ENCODE measurements at places on chromosomes 1 and 21.
A peak's percentile ranks its signal among the peaks of the same experiment; 100 is the strongest.

GRCh38 chr1:89085781-89086180, 20.8 kb upstream of the GBP1 start:
- DNase-seq: peak; percentile 31

DNA sequence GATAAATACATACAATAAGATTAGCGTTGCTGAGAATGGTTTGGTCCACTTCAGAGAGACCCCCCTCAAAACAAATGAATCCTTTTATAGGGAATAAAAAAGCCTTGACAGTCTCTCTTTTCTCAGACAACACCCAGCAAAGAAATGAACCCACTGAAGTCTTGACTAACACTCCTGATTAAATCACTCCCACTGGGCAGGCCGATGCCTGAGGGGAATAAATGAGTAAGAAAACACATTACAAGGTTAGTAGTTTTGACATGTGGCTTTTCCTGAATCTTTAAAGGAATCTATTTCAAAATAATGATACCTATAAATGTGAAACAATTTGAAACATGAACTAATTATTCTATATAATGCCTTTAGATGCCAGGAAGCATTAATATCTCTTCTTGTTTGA, 146.9 kb upstream of the POGK start:
- no peak for DNase-seq

DNA sequence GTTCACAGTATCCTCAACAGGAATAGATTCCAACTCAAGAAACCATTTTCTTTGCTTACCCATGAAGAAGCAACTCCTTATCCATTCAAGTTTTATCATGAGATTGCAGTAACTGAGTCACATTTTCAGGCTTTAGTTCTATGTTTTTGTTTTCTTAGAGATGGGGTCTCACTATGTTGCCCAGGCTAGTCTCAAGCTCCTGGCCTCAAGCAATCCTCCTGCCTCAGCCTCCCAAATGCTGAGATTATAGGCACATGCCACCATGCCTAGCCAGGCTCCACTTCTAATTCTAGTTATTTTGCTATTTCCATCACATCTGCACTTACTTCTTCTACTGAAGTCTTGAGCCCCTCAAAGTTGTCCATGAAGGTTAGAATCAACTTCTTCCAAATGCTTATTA, 143.3 kb upstream of the HP1BP3 start:
- no peak for DNase-seq

GRCh38 chr1:1758059-1758621, 20.1 kb downstream of the NADK start:
- no peak for DNase-seq

GRCh38 chr1:21573971-21574465, 64.8 kb downstream of the ALPL start:
- DNase-seq: peak; percentile 51

DNA sequence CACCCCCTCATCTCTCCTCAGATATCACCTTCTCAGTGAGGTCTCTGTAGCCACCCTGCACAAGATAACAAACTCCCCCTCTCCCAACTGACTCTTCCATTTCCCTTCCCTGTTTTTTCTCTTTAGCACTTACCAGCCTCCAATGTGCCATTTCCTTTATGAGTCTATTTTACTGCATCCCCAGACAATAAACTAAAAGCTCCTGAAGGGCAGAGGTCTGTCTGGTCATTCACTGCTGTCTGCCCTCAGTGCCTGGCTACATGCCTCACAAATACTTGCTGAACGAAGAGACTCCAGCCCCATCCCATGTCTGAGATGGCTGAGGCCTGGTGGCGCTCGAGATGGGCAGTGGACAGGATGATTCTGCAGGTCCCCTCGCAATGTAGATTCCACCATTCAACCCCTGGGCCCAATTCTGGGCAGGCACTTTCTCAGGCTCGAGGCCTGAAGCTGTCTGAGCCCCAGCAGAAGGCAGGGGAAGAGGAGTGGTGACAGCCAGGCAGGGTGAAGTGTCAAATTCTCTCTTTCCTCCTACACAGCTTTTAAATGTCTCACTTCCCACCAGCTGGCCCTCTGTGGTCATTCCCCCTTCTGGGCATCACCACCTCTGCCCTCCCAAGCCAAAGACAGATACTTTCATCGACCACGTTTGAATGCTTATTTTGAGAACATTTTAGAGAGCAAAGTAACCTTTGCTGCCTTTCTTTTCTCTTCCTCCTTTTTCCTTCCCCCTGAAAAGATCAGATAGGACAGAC, 6.6 kb downstream of the LRRN2 start:
- no peak for DNase-seq

- DNase-seq: no peak
Measured at GRCh38 chr1:62111084-62111483, 83.6 kb upstream of the L1TD1 start.

GRCh38 chr1:179146476-179146875, 64.6 kb downstream of the TOR3A start:
- no peak for DNase-seq

- peak; percentile 33 for DNase-seq
Measured at GRCh38 chr1:165369255-165369848, 12.8 kb upstream of the LMX1A start.

- no peak for DNase-seq
Measured at GRCh38 chr1:11898086-11898785, 28.0 kb downstream of the KIAA2013 start.

DNA sequence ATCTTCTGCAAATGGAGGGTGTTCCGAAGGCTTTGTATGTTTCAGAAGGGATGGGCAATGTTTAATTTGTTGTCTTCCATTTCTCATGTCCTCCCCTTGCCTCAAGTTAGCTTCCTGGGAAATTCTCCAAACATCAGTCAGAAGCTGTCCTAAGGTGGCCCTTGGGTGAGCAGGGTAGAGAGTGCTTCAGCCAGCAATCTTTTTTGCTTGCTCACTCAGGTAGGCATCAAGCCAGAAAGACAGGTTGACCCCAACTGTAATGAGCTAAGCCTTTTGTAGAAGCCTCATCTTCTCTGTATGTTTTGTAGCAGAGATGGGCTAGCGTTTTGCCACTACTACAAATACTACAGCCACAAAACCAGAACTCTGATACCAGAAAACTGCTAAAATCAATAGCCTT, 321.5 kb upstream of the FAM78B start:
- no peak for DNase-seq
